Colonic mucosa (tissue), 4 donors: ENCODE measurements at places on chromosomes 12 and 14. TPM values are rescaled to one million over a fixed set of nuclear protein-coding genes. Genes with fewer than 3 reads are reported as not detected.

- DNase-seq: no peak
Measured at GRCh38 chr14:89792489-89793366, 161.8 kb downstream of the EFCAB11 start.

- peak; percentile 56 for DNase-seq
Measured at GRCh38 chr14:102819176-102819628, 42.0 kb downstream of the TRAF3 start.

- DNase-seq: no peak
Measured at GRCh38 chr12:74321381-74321780, 216.3 kb upstream of the ATXN7L3B start.

DNA sequence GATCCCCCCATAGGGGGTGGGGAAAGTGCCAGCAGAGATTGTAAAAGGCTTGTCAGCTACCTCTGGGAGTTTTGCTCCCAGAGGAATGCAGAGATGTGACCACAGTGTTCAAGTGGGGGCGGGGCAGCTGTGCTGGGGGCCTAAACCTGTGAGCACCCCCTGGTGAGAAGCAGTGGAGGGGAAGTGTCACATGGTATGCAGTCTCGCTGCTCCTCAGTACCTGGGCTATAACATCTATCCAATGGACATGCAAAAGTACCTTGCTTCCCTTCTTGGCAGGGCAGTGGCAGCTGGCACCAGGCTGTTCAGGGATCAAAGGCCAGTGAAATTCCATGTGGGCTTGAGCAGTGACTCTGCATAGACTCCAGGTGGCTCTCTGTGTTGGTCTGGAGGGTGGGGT, 20.3 kb downstream of the OR4K2 start:
- DNase-seq: no peak

GRCh38 chr14:105126981-105127329, 41.6 kb downstream of the JAG2 start:
- no peak for DNase-seq

GRCh38 chr12:80184926-80185325, 85.6 kb downstream of the OTOGL start:
- DNase-seq: no peak

- DNase-seq: peak; percentile 40
Measured at GRCh38 chr12:78864403-78864869, at the start of gene SYT1. Gene SYT1 (plus strand): TSS chr12:78864774.

- no peak for DNase-seq
Measured at GRCh38 chr14:96096639-96097610, 57.8 kb downstream of the C14orf132 start.

DNA sequence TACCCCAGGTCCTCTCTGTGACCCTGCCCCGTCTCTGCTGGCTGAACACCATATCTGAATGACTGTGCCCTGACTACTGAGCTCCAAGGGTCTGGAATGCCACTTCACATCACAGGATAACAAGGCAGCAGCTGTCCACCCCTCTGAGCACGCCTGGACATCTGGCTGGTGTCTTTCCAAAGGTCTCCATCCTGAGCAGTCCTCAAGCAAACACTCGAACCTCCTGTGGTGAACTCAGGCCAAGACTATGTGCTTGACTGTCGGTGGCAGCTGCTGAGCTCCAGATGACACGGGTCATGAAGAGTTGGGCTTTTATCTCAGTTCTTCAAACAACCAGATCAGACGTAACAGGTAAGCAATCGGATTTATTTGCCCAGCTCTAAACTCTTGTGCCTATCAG, 117.2 kb upstream of the BCL2L14 start:
- DNase-seq: no peak

- DNase-seq: no peak
Measured at GRCh38 chr12:49092086-49092815, 2.4 kb downstream of the DHH start.

DNA sequence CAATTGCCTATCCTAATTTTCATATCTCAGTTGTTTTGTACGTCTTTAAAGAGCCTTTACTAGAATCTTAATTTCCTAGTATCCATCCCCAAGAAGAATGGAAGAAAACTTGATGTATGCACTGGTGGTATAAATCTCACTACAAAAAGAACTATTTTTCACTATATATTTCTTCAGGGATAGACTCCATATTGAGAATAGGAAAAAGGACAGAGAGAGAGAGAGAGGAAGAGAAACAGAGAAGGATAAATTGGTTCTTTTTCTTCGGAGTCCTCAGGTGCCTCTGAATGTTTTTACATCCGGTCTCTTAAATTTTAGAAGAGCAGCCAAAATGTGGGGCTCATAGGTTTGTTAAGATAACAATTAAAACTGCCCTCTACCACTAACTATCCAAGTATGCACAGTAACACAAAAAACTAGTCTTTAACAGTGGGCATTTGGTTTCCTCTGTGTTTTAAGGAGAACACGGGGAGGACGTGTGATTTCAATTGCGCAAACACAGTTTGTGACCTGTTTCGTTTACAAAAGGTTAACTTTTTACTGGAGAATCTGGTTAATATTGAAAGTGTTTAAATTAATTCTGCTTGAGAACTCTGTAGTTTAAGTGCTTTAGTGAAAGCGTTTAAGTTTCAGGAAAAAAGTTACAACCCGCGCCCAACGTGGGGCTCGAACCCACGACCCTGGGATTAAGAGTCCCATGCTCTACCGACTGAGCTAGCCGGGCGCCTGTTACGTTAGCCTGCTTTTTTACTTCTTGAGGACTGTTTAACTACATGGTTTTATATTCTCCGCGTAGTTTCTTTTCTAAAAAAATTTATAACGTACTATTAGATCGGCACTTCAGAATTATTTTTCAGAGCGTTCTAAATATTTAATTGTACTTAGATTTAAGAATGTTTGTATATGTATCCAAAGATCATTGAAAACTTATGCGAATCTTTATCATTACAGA, 5.1 kb upstream of the PSMA3 start:
- peak; percentile 85 for DNase-seq

DNA sequence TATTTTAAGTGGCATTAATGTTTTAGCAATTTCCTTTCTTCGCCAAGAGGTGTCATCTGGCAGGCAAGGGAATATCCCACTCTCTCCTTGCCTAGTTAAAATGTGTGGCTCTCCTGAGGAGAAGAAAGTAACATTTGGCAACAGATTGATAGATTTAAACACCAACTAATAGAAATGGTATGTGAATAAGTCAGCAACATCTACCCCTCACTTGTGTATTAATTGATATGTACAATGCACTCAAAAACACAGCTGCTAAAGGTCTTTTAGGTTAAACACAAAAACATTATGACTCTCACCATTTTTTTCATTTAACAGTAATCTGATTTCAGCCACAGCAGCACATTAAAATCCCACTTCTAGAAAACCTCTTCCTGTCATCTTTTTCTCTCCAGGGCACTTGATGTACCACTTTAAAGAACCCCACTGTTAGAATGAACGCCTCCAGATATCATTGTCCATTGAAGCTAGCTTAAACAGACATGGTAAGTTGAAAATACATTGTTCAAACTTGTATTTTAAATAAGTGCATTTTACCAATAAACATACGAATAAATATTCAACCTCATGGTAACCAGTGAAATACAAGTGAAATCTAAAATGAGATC, 151.7 kb downstream of the RPAP3 start:
- DNase-seq: no peak

GRCh38 chr12:67358781-67359338, 89.7 kb downstream of the CAND1 start:
- no peak for DNase-seq

DNA sequence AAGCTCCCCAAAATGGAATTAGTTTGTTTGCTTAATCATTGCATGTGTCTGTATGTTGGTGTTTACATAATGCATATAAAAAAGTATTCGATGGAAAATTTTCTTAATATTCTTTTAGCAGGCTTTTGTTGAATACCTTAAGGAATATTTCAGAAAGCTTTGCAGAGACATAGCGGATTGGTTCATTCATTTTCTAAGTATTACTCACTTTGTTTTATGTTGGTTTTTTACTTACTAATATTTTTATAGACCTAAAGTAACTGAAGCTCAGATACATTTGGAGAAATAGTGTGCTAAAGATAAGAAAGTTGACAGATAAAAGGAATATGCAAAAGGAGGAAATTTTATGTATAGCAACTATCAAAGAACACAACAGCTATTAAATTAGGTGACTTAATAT, 191.0 kb downstream of the ERC1 start:
- no peak for DNase-seq

GRCh38 chr12:46983959-46984841, 95.2 kb upstream of the PCED1B start:
- peak; percentile 22 for DNase-seq

DNA sequence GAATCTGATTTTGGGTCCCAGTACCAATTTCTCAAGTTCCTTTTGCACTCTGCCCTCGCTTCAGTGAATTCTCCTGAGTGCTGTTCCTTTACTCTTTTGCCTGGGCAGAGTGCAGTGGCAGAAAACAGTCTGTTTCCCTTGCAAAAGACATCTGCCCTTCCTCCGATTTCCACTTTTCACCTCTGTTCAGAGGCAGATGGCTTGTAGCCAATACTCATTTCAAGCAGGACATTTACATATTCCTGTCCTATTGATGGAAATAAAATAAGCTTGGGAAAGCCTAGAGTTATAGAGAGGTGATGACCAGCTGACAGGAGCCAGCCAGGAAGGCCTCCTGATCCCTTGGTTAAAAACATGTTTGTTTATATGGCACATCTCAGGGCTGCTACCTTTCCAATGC, 111.0 kb downstream of the SLC8A3 start:
- DNase-seq: no peak

DNA sequence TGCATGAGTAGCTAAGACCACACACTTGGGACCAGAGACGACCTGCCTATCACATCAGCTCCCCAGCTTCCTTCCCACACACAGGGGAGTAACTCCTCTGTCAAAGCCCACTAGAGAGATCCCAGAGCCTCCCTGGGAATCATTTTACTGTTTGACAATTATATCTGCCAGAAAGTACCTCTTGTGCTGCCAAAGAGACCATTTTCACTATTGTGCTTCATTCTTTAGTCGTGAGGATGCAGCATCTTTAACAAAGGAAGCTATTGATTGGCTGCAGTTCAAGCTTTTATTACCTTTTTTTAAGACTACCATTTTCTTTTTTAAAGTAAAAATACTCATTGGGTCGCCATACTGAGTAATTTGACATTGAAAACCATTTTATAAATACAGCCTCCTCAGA, 194.5 kb upstream of the RGS6 start:
- DNase-seq: no peak

DNA sequence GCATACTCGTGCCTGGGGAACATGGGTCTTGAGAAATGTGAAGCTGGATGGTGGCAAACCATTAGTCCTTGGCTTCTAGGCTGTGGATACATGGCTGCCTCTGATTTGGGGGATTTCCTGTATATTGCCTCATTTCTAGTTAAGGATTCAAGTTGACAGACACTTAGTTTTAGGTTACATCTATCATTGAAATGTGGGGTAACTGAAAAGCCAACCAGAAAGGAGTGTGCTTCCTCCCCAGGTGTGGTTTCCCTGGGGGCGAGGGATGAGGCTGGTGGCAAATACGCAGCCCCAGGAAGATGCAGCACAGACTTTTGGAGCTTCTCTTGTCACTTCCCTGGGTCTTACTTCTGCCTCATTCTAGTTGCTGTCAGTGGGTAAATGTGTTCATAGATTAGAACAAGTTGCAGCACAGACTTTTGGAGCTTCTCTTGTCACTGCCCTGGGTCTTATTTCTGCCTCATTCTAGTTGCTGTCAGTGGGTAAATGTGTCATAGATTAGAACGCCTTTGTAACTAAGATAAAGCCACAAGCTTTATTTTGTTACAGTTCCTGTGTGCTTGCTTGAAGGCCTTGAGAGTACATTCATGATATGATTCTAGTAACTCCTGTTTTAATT, 85.1 kb downstream of the BORCS5 start:
- DNase-seq: no peak

GRCh38 chr12:54857406-54857805, 3.1 kb downstream of the MUCL1 start:
- no peak for DNase-seq

DNA sequence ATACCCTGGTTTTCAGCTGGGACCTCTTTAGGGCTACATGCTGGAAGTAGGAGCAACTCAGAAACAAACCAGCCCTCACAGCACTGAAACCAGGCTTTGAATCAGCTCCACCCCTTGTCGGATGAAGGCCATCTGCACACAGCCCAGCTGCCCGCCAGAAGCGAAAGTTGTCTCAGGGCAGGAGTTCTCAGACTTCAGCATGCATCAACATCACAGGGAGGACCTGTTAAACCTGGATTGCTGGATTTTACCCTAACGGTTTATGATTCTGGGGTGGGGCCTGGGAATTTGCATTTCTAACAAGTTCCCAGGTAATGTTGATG, 10.9 kb downstream of the SYNDIG1L start:
- no peak for DNase-seq

- DNase-seq: no peak
Measured at GRCh38 chr14:93116676-93117200, 1.0 kb upstream of the ITPK1 start.

DNA sequence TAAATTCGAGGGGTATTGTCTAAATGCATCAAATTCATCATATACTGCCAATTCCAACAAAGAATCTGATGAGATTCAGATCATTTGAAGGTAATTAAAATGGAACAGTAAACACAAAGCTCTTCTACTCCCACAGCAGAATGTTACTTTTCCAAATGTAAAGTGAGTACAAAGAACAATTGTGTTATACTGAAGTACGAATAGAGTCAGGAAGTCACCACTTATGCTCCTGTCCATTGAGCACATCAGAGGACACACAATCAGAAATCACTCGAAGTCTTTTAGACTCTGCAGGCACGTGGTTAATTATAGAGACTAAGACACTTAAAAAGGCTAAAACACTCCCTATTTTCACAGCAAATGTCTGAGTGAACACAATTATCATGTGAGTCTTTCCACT, 388.5 kb upstream of the MIS18BP1 start:
- no peak for DNase-seq

- no peak for DNase-seq
Measured at GRCh38 chr12:3453206-3453989, 37.6 kb upstream of the PRMT8 start.

IKZF4 gene
- 5.6 TPM for total RNA-seq

BIN2 gene
- 6.8 TPM for total RNA-seq

OTUB2 gene
- total RNA-seq: 2.2 TPM

C1QL4 gene
- not detected for total RNA-seq

ITFG2 gene
- total RNA-seq: 19.4 TPM

TC2N gene
- 67.6 TPM for total RNA-seq

ADCY6 gene
- 84.7 TPM for total RNA-seq

MORN3 gene
- not detected for total RNA-seq

GPR84 gene
- total RNA-seq: 0.21 TPM

FSCB gene
- total RNA-seq: not detected

AQP6 gene
- total RNA-seq: not detected

HHIPL1 gene
- total RNA-seq: 0.44 TPM
